ENCODE measurements at places on chromosomes 5 and 9.

DNA sequence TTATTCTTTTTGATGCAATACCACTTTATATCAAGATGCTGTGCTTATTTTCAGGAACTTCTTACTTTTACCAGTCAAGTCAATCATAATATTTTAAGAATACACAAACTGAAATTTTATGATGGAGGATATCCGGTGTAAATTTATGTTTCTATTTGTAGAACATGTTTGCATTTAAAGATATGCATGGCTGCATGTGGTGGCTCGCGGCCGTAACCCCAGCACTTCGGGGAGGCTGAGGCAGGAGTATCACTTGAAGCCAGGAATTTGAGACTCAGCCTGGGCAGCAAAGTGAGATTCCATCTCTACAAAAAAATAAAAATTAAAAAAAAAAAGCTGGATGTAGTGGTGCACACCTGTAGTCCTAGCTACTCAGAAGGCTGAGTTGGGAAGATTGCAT lies 73.5 kb upstream of the ALDH1A1 start:
- no peak for DNase-seq

GRCh38 chr5:87674235-87674634 lies 261.5 kb upstream of the CCNH start:
- no peak for DNase-seq

DNA sequence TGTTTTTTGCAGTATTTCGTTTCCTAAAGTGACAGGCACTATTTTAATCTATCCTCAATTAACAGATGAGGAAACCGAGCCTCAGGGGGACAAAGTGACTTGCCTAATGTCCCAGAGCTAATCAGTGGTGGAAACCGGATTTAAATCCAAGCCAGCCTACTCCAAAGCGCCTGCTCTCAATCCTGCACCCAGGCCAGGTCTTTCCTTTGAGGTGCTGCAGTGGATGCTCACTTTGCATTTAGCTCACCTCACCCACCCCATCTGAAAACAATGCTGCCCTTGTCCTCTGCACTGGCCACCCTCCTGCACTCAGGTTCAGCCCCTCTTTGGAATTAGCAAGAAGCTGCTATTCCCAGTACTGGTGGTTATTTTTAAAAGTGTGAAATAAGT lies 16.0 kb downstream of the ANGPTL2 start:
- no peak for DNase-seq

DNA sequence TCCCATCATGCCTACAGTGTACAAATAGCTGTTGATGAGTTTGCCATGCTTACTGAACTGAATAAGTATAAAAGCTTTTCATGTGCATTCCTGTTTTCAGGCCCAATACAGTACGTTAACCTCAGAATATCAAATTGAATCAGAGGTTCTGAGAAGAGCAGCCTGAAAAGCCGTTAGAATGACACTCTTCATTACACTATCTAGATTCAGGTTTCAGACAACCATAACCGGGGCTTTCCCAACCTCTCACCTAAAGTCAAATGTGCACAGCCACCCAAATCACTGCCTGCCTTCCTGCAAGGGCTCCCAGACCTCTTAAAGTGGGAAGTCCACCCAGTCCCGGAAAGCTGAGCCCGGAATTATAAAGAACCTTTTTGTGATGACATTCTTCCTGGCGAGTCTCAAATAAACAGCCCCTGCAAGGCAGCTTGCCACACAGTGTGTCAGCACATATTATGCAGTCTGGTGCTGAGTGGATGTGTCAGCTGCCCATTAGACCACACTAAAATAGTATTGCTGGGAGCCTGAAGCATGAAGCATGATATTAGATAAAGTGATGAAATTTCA lies 245.8 kb downstream of the TLE4 start:
- no peak for DNase-seq

DNA sequence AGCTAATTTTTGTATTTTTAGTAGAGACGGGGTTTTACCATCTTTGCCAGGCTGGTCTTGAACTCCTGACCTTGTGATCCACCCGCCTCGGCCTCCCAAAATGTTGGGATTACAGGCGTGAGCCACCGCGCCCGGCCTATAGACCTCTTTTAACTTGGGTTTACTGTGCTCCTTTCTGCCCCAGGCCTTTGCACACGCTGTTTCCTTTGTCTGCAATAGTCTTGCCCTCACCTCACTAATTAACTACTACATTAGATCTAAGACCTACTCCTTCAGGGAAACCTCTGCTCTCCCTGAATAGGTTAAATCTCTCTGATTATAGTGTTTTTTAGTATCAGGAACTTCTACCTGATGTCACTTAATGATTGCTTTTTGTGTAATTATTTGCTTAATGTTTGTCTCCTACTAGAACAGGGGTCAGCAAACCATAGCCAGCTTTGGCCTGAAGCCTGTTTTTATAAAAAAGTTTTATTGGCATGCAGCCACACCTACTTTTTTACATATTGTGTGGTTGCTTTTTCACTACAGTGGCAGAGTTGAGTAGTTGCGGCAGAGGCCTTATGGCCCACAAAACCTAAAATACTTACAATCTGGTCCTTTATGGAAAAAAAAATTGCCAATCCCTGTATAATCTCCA lies 31.2 kb upstream of the TLE1 start:
- DNase-seq, result no peak

DNA sequence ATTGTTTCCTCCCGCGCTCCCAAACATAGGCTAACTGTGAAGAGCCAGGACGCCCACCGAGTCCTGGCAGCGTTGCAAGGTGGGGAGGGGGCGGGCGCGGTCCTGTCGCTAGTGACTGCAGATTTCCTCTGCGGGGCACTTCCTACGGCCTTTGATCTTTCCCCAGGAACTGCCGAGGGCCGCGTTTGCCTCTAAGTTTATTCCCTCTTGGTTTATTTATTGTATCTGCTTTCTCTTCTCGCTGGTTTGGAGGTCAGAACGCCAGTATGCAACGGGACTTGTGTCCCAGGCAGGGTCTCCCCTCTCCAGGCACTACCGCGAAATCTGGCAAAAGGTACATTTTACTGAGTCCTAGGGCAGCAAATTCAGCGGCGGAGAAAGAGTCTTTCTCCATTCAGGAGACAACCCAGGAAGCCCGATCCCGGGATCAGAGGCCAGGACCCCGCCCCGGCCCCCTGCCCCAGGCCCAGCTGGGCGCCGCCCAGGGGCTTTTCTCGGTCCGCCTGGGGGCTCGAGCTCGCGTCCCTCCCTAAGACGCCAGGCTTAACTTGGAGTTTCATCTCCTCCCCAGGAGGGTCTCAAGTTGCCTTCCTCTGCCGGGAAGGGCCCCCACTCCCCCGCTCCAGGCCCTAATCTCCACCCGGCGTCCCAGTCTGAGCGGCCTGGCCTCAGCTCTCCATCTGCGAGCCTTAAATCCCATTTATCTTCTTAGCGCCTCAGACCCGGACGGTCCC lies 884 bp upstream of the EGFLAM start:
- DNase-seq, result no peak

DNA sequence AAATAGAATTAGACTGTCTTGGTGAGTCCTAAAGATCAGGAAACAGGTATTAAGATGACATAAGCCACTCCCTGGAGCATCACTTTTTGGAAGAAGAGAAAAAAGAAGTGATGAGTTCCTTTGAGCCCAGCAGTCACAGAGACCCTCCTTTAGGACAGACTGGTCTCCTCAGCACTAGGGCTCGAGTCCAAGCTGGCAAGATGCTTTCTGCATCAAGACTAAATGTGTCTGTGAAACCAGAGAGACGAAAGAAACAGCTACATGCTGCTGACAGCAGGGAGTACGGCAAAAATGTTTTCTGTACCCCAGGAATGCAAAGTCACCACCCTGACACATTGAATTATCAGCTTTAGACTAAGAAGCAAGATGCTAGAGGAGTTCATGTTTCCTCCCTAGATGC lies 184.5 kb downstream of the CRB2 start:
- no peak for DNase-seq

- DNase-seq, result no peak
These were observed 84.5 kb downstream of the ERMP1 start for GRCh38 chr9:5748438-5748837.

DNA sequence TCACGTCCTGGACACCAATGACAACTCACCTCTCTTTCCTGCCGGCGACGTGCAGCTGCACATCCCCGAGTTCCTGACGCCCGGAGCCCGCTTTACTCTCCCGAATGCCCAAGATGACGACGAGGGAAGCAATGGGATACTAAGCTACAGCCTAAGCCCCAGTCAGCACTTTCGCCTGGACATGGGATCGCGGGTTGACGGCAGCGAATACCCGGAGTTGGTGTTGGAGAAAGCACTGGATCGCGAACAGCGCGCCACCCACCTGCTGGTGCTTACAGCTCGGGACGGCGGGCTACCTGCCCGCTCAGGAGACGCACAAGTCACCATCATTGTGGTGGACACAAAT lies 1.1 kb downstream of the PCDHAC1 start:
- no peak for DNase-seq

GRCh38 chr5:67969631-67970030 lies 245.9 kb upstream of the PIK3R1 start:
- no peak for DNase-seq

DNA sequence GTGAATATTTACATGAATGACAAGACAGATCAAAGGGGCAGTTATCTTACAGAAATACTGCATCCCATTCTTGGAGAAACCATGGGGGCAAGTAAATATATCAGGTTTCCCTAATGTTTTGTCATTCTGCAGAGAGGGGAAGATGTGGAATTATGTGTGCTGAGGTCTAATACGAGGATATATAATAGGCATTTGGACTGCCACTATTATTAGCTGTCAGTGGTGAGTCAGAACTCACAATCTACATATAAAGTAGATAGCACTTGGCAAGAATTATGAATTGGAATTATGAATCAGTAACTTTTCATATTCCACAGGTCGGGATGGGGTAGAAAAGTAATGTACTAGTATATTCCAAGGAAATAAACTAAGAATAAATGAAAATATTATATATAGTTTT lies 121.7 kb downstream of the GIN1 start:
- no peak for DNase-seq

- no peak for DNase-seq
These were observed 217.0 kb downstream of the PAPPA start for GRCh38 chr9:116370556-116370955.

- DNase-seq, result no peak
These were observed 70.3 kb upstream of the SMIM15 start for GRCh38 chr5:61232490-61233050.

DNA sequence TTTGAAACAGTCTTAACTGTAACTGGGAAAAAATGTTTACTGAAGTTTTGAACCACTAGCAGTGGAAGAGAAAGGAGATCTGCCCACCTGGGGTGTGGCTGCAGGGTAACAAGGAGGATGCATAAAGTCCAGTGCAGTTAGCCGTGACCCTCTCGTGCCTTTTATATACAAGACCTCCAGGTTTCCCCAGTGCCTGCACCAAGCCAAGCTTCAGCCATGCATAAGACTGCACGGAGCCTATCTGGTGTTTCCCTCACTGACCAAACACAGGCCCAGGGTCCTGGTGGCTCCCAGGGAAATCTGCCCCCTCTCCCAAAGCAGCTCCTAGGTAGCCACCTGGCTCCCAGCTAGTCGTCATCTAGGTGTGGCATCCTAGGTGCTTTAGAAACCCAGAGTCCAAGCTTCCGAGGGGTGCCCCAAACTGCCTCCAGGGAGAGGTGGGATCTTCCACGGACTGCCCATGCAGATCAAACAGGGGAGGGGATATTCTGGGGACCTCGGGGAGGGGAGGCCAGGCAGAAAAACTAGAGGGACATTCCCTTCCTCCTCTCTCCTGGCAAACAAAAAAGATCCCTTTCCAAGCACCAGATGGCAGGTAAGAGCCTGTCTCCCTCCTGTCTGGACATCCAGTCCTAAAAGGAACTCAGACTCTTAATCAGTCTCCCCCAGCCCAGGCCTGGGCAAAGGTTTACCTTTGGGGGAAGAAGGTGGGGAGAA lies 2.7 kb downstream of the SHB start:
- DNase-seq, result no peak

DNA sequence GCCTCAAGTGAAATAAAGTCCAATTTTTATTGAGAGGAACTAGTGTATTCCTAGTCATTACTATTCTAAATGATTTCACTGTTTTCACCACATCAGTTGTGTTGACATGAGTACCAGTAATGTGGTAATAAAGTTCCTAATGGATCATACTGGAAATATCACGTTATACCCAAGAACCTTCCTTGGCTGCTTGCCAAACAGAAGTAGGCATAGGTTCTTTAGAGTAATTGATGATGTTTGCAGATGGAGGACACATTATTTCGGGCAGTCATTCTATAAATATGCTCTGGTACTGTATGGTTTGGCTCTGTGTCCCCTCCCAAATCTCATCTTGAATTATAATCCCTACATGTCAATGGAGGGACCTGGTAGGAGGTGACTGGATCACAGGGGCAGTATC lies 15.1 kb downstream of the SNCAIP start:
- no peak for DNase-seq

GRCh38 chr5:117568622-117569021 lies 994.0 kb upstream of the SEMA6A start:
- no peak for DNase-seq

GRCh38 chr5:32207355-32207634 lies 33.2 kb upstream of the GOLPH3 start:
- DNase-seq, result no peak

GRCh38 chr5:80150731-80151130 lies 105.1 kb downstream of the SERINC5 start:
- no peak for DNase-seq

DNA sequence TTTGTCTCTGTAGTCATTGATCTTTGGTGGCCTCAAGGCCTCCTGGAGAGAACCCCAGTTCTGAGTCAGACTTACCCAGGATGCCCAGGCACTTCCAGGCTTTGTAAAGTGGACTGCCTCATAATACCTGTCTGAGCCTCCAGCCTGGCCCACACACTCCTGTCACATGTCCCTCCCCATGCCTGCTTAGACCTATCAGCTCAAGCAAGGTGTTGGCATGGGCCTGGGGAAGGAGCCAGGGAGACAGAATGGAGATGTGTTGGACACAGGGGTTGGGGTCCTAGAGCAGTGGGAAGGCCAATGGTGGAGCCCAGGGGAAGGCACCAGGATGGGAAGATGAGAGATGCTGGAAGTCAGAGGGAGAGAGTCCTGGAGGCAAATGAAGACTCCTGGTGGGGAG lies 136.2 kb downstream of the CFAP90 start:
- DNase-seq, result no peak

DNA sequence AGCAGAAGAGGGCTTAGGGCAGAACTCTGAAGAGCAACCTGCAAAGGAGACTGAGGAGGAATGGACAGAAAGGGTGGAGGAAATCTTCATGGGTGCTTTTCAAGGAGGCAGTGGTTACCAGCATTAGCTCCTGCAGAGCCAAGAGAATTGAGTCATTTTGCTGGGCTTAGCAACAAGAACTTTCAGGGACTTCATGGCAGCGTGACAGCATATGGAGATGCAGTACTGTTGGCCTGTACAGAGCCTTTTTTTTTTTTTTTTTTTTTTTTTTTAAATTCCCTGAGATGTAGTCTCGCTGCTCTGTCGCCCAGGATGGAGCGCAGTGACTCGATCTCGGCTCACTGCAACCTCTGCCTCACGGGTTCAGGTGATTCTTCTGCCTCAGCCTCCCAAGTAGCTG lies 296.0 kb upstream of the DMRT1 start:
- DNase-seq, result no peak

DNA sequence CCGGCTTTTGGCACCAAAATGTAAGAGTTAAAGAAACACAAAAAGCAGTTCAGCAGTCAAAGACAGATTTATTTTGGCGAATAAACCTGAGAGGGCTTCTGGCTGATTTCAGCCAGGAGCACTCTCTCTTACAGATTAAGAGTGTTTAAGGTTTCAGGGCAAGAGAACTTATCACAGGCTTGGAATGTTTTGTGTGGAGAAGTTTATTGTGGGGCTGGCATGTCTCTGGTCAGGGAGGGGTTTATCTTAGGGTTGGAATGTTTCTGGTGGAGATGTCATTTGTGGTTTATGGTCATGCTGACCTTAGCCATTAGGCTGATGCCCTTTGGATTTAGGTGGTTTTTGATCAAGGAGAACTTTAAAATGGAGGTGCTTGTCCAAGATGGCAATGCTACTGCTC lies 622.3 kb upstream of the PTPRD start:
- no peak for DNase-seq

GRCh38 chr5:126857472-126858410 lies 80.8 kb downstream of the LMNB1 start:
- no peak for DNase-seq
